H4 (cell line): ENCODE measurements at places on chromosomes 3 and 15.

DNA sequence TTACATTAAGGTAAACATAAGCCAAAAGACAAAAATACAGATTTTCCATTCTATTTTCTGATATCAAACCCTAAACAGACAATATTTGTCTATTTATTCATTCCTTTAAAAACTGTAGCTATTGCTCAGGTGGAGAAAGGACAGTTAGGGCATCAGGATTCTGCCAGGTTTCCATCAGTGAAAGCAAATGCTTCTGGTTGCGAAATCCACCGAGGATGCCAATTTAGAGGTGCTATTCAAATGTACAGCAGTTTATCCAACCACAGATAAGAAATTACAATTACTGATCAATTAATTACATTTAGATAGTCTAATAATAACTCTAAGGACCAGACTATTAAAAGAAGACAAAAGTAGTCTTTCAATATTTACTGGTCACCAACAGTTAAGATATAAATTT lies 3.9 kb downstream of the TOMM70 start:
- DNase-seq: no peak

DNA sequence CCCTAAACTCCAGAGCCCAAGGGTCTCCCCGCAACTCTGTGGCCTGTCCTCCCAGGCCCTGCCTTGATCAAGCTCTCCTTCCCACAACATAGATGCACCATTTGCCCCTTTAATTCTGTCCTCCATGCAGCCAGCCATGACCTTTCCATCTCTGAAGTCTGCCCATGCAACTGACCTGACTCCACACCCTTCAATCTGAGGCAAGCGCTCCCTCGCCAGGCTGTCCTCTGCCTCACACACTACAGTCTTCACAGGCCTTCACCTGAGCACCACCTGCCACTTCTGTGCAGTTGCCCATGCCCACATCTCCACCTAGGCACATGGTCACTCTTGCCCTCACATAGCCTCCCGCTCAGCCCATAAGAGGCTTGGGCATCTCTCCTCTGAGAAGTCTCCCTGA lies 244.0 kb downstream of the OCA2 start:
- no peak for DNase-seq

GRCh38 chr15:60001610-60002527 lies 2.2 kb upstream of the FOXB1 start:
- DNase-seq: no peak

GRCh38 chr15:56616551-56616950 lies 116.8 kb downstream of the ZNF280D start:
- DNase-seq: no peak

- no peak for DNase-seq
Measured at GRCh38 chr15:58443308-58443707, 11.5 kb downstream of the LIPC start.

DNA sequence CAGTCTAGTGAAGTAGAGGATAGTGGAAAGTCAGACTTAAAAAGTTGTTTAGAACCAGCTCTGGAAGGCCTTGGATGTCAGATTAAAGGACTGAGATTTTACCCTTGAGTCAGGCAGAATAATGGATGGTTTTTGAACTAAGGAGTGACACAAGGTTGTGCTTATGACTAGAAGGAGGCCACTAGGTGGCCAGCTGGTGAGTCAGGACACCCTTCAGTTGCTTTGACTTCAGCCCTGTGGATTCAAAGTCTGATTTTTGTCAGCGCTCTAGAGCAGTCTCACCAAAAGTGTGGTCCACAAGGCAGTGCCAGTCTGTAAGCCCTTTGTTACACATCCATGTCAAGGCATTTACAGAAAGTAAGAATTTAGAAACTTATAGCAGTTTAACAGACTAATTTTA lies 3.8 kb upstream of the GABPB1 start:
- peak; percentile 44 for DNase-seq

- peak; percentile 89 for DNase-seq
Measured at GRCh38 chr3:139448104-139448503, 28.2 kb downstream of the RBP2 start.

DNA sequence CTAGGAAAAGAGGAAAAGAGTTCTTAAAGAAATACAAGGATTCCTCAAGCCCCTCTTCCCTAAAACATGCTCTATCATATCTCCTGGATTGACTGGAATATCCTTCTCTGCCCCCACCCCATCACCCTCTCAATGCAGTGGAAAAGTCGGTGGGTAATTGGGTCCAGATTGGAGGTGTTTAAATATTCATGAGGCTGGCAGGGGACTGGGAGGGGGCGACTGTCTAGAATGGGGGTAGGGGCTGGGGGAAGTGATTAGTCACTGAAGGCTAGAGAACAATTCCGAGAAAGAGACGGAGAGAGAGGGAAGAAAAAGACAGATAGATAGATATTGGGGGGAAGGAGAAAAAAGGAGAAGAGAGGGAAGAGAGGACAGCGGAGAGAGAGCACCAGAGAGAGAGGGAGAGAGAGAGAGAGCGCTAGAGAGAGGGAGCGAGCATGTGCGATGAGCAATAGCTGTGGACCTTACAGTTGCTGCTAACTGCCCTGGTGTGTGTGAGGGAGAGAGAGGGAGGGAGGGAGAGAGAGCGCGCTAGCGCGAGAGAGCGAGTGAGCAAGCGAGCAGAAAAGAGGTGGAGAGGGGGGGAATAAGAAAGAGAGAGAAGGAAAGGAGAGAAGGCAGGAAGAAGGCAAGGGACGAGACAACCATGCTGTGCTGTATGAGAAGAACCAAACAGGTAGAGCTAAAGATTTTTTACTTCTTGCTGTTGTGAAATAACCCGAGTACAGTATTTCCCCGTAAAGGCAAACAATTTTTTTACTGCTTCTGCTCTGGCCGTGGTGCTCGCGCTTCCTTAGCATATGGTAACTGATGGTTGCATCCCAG lies at the start of gene GAP43:
TSS of gene GAP43 (plus strand) at position 467 of the 825 bp plus-strand sequence. CDS start at position 647, 180 bp downstream.
- DNase-seq: peak; percentile 23

DNA sequence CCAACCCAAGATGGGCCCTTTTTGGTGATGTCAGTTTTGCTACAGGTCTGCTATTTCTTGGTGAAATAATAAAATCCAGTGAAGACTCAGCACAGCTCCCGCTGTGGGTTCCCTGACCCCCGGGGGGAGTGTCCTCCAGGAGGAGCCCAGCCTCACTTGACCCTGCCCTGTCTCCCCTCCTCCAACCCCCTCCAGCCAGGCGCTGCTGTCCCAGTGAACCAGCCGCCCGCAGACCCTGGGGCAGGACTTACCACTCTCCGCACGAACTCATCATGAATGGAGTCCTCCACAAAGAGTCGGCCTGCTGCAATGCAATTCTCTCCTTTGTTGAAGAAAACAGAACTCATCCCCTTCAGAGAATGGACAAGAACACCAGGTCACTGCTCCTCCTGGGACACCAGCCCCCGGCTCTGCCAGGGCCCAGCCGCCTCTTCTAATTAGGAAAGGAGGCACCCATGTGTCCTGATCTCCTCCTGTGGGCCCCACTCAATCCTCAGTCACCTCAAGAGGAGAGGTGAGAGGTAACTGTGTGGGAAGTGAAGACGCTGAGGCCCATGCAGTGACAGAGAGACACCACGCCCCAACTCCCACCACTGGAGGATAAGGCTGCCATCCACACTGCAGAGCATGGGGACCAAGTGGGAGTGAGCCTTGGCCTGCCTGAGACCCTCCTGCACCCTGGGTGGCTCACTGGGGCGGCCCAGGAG lies 28.8 kb upstream of the SLC41A3 start:
- no peak for DNase-seq

DNA sequence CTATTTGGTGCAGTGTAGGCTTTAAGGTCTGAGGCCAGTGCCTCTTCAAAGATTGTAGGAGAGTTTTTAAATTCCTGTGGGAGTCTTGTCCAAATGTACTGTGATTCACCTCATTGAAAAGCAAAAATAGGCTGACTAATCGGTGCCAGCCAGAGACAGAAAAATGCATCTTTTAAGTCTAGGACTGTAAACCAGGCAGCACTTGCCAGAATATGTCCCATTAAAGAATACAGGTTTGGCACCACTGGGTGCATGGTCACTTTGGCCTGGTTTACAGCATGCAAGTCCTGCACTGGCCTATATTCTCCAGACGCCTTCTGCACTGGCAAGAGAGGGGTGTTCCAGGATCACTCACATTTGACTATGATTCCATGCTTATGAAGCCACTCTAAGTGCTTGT lies 20.3 kb upstream of the NOX5 start:
- DNase-seq: no peak

- no peak for DNase-seq
Measured at GRCh38 chr15:70672081-70672480, 91.3 kb downstream of the UACA start.

DNA sequence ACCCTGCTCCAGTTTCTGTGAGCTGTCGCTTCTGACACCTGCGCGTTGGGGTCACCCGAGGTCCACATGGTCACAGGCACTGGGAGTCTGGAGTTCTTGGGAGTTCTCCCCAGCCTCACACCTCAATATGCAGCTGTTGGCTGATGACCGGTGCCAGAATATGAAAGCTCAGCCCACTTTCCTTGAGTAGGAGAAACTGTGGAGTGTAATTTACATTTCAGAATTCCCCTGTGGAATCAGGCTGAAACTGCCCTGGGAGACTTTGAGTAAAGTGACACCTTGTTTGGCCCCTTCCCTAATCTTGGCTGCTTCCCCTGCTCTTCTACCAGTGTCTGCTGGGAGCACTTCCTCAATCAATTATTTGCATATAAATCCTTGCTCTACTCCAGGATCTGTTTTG lies 255.9 kb downstream of the NFKBIZ start:
- no peak for DNase-seq
